ENCODE measurements at places on chromosomes 2 and 18.

GRCh38 chr2:178419123-178419522 lies 31.9 kb downstream of the PRKRA start:
- no peak for DNase-seq

GRCh38 chr2:137192366-137193310 lies 427.3 kb downstream of the THSD7B start:
- no peak for DNase-seq

GRCh38 chr2:238518172-238518820 lies 91.6 kb downstream of the ASB1 start:
- no peak for DNase-seq

- DNase-seq, result no peak
Measured at GRCh38 chr2:240916571-240917008, 10.5 kb downstream of the CROCC2 start.

GRCh38 chr18:78801011-78801410 lies 178.6 kb upstream of the SALL3 start:
- no peak for DNase-seq

- no peak for DNase-seq
Measured at GRCh38 chr2:33796511-33796910, 197.4 kb upstream of the FAM98A start.

- no peak for DNase-seq
Measured at GRCh38 chr2:104870100-104870975, 16.4 kb downstream of the POU3F3 start.

DNA sequence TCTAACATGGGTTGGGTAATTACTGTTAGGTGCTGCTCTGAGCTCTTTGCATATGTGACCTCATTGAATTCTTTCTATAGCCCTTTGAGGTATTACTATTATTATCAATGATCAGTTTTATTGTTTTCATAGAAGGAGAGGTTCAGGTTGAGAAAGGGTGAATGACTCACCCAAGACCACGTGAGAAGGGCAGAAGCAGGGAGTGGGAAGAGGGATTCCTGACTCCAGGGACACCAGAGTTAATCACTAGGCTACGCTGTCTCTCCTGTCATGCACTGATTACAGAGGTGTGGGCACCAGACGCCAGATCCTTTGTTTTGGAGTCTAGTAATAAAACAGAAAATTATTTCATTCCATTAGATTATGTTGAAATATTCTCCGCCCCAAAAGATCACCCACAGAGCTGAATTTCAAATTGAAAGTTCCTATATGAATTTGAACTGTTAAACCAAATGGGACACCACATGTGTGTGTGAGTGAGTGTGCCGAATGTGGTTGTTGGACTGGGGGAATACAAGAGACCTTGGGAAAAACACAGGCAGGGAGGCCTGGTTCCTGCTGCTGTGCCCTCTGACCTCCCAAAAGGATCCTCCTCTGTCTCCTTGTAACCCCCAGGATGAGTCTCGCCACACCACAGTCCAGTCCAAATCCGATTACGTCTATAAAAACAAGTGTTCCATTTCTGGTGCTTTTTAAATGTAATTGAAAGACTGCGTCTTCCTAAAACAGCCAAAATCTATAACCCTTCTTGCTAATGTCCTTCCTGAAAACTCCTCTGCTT lies 215.4 kb downstream of the ZNF521 start:
- DNase-seq, result no peak

- DNase-seq, result no peak
Measured at GRCh38 chr2:154392256-154392655, 306.2 kb upstream of the KCNJ3 start.

- no peak for DNase-seq
Measured at GRCh38 chr2:169966454-169966853, 139.2 kb downstream of the UBR3 start.

GRCh38 chr2:102086150-102086872 lies 56.2 kb upstream of the IL1R1 start:
- no peak for DNase-seq

DNA sequence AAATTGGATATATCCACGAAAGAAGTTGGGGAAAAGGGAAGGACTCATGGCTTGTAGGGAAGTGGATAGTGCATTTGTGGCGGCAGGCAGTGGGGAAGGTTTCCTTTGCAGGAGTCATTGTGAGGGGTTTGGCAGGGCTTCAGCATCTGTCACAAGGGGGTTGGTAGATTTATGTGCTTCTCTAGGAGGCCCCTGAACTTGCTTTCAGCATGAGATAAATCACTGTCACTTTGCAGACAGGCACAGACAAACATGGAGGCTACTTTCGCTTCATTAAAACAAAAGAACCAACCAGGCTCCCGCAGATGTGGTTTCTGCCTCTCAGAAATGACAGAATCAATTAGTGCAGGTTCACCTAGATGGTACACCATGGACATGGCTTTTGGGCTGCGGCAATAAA lies 340.7 kb downstream of the TGIF1 start:
- DNase-seq, result no peak

DNA sequence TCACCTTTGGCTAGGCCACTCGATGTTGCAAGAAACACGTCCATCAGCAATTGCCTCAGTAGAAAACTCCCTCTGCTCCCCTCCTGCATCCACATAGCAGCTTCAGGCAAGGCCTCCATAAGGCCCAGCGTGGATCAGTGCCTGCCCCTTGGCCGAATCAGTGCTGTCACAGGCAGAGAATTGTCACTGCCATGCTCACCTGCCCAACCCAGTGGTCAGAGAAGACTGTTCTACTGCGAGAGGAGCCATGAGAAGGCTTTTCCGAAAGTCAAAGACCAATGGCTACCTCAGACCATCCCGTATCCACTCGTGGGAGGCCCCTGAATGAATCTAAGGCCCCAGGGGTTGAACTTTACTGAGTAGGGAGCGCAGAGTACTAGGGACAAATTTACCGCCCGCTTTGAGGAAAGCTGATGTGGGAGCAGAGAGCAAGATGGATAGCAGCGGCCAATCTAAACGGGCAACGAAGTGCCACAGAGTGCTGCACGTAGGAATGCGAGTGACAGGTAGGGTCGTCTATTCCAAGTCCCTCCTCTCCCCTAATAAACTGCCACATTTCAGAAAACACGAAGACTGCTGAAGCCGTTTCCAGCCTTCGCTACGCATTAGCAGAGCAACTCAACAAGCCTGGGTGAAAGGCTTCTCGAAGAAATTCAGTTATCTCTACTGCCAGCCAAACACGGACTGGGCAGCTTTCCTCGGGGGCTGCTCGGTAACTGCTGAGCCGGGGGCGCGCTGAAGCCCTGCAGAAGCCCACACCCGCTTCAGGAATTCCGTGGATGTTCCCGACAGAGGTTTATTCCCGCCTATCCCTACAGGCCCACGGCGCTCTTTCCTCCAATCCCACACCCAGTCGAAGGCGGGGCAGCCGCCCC lies 968 bp upstream of the RALBP1 start:
- no peak for DNase-seq

DNA sequence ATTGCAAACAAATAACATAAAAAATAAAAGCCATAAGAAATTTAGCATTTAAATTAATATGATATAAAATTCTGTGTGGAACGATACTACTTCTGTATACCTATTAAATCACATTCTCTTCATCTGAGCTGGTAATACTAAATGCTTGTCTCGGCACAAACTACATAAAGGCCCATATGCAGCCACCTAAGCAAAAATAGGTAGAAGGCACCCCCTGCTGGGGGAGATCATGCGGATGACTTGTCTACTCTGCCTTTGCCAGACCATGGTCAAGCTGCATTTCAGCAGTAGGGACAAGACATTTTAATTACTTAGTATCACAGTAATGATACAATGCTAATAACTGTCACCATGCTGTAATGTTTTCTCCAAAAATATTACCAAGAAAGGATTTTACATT lies 108.0 kb downstream of the CDH19 start:
- DNase-seq, result no peak

DNA sequence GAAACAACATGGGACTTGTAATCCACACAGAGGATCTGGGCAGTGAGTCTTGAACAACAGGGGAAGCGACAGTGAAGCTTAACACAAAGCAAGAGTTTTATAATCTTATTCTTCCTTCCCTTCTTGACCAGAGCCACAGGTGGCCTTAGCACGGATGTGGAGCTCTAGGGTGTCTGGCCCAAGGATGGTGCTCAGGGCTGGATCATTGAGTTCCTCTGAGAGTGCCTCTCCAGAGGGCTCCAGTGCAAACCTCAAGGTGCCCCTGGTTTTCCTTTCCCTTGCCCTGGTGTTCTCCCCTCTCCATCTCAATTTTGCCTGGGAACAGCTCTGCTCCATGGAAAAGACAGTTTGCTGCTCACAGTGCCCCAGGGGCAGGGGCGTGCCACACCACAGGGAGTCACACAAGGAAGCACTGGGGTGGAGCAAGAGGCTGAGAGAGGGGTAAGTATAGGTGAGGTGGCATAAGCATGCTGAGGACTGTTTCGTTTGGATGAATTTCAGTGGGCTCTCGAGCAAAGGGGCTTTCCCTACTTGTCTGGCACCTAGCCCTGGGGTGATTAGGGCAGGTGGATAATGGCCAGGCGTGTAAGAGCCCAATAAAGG lies 88.6 kb upstream of the B3GNT7 start:
- no peak for DNase-seq

Data from stimulated activated CD4-positive, alpha-beta T cell treated with anti-CD3 and anti-CD28 coated beads, Interleukin-4, amount 100 ng/mL, for 48 hours (primary cell).